ENCODE measurements at places on chromosomes 6 and 20.

GRCh38 chr6:18465410-18466154 lies 78.4 kb downstream of the RNF144B start:
- DNase-seq, result no peak

DNA sequence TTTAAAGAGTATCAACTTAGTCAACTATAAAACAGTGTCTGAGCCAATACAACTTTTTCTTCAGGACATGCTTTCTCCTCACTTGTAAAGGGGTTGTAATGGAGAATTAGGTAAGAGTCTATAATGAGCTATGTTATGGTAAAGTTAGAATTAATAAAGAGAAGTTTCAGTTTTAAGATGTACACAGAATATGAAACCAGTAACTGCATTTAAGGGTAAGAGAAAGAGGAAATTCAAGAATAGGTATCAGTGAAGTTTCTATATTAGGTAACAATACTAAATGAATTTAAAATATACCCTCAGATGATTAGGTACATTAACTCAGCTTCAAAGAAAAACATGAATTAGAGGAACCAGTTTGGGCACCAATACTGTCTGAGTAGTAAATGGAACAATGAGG lies 1444.3 kb upstream of the ADGRB3 start:
- no peak for DNase-seq

DNA sequence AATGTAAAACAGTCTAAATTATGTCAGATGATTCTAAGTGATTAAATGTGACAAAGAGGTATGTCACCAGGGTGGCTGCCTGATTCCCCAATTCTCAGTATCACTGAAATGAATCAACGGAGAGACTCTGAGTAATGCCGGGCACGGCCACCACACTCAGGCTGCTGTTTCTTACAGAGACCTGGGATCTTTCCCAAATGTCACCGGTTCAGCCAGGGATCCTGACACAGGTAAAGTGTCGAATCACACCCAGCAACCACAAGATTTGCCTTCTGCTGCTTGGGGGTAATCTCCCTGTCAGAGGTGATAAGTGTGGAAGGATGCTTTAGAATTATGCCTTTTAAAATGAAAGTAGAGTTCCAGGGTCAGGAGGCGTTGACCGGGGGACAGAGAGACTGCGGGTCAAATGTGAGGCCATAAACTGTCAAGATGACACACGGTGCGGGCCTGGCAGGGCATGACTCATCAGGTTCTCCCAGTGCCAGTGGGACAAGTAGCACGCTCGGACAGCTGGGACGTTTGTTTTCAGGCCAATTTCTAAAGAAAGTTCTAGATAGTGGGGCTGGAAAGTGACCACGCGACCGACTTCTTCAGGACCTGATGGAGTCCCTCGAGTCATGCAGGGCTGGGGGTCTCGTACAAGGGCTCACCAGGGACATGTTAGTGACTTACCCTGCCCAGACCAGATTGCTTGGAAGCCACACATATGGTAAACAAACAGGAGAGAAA lies 48.9 kb downstream of the PRDM1 start:
- DNase-seq, result no peak

DNA sequence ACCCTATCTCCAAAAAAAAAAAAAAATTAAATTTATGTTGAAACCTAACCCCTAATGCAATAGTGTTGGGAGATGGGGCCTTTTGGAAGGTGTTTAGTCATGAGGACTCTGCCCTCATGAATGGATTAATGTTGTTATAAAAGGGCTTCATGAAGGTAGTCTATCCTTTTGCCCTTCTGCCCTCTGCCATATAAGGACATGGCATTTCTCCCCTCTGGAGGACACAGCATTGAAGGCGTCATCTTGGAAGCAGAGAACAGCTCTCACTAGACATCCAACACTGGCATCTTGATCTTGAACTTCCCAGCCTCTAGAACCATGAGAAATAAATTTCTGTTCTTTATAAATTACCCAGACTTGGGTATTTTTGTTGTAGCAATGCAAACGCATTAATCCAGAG lies 35.4 kb downstream of the PDYN start:
- DNase-seq, result no peak

- no peak for DNase-seq
Observed at GRCh38 chr6:126803769-126804168, 314.7 kb upstream of the RSPO3 start.

- no peak for DNase-seq
Observed at GRCh38 chr6:100924534-100925227, 43.6 kb upstream of the ASCC3 start.

- DNase-seq, result no peak
Observed at GRCh38 chr20:41643504-41643938, 25.3 kb upstream of the CHD6 start.

DNA sequence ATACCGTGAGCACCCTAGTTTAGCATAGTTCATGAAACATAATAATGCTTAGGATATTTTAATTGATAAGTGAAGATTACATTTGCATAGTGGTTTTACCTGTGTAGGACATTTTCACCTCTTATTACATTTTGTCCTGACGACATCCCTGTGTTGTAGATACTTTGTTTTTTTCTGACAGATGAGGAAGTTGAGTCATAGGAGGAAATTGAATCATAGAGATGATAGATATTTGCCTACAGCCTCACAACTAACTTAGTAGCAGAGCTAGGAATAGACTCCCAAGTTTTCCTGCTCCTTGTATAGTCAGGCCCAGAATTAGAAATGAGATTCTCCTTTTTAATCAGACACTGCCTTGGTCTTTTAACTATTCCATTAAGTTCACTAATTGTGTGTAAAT lies 100.5 kb upstream of the SUPT3H start:
- DNase-seq, result no peak

DNA sequence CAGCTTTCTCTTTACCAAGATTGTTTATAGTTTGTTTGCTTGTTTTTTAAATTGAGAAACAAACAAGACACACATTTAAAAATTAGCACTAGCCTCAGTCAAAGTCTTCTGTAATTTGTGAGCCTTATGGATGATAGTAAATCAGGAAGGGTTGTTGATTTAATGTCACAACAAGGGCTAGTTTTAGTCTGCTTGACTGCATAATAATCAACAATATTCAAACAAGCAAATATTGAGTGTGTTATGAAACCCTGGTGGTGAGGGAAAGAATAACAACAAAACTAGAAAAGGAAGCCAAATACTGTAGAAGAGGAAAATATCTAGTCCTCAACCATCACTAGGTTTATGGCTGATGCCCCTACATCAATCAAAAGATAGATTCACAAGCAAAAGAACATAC lies 228.6 kb downstream of the TBC1D7 start:
- no peak for DNase-seq

- DNase-seq, result no peak
Observed at GRCh38 chr6:56652231-56652630, 9.5 kb upstream of the DST start.

DNA sequence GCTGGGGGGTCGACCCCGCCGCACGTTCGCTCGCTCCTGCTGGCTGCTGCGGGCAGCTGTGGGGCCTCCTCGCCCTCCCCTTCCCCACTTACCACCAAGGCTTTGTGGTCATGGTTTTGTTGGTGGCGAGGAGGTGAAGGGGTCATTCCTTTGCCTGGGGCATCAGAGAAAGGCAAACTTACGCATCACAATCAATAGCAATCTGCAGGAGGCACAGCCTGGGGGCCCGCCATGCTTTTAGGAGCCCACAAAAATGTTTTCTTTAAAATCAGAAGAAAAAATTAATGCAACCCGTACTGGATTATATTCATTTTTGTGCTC lies 137.0 kb downstream of the IMPG1 start:
- no peak for DNase-seq

- no peak for DNase-seq
Observed at GRCh38 chr20:38426006-38426897, 8.9 kb downstream of the SNHG17 start.

GRCh38 chr20:51481341-51481914 lies 61.1 kb downstream of the NFATC2 start:
- no peak for DNase-seq

GRCh38 chr6:28656715-28657114 lies 131.0 kb downstream of the GPX5 start:
- DNase-seq, result no peak

- DNase-seq, result peak; percentile 48
Observed at GRCh38 chr6:21505574-21505990, 88.0 kb upstream of the SOX4 start.

- no peak for DNase-seq
Observed at GRCh38 chr20:49892260-49892659, 23.1 kb downstream of the SPATA2 start.

- DNase-seq, result no peak
Observed at GRCh38 chr6:140855520-140855919, 1277.2 kb upstream of the GJE1 start.

- DNase-seq, result no peak
Observed at GRCh38 chr20:17605131-17605660, 35.3 kb downstream of the DSTN start.

DNA sequence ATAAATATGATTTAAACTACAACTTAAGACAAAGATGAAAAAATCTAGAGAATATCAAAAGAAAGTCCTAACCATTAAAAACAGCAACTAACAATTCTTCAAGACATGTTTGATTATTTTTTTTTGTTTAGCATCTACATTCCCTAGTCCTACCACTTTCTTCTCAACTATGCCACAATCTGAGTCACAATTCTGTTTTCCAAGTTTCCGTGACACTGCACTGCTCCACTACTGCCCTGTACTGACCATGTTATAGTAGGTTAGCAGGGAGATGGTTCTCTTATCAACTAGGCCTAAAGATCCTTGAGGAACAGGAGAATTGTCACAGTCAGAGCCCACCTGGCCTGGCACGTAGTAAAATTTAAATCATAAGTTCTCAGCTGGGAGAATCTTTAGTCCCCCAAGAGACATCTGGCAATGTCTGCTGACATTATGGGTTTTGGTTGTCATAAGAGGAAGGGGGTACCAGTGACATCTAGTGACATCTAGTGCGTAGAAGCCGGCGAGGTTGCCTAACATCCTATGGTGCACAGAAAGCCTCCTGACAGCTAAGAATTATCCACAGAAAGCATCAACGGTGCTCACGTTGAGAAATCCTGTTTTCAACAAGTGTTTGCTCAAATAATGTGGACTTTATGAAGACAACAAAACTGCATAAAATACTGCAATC lies 100.5 kb downstream of the PDE10A start:
- DNase-seq, result no peak

DNA sequence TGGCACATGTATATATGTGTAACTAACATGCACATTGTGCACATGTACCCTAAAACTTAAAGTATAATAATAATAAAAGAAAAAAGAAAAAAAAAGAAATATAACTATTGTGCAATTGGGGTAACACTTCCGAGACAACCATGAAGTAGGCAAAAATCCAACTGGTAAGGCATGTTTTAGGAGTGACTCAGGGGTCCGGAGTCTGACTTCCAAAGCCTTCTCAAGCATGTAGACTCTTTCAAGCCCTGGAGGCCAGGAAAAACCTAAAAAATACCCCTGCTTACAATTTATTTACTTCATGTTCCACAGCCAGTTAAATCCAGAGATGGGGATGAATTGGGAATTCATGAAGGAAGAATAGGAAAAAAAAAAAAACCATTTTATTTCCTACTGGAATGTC lies 161.3 kb upstream of the PHACTR1 start:
- no peak for DNase-seq

GRCh38 chr6:168136001-168136400 lies 57.0 kb upstream of the FRMD1 start:
- peak; percentile 42 for DNase-seq

DNA sequence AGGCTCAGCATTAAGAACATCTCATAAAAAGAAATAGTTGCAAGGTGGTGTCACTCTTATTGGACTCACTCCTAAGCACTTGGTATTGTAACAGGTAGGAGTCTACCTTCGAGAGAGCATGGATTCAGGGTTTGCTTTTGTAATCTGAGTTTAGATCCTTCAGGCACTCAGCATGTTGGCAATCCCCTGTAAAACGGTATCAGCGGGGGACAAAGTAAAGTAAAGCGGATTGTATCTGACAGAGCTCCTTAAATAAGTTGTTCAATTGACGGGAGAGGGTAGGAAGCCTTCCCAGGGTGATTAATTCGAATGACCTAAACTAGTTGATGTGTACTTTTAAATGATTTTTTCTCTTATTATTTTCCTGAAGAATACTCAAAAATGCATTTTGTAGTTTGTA lies 869.8 kb upstream of the EPHA7 start:
- no peak for DNase-seq

GRCh38 chr6:142462260-142462659 lies 160.5 kb downstream of the ADGRG6 start:
- DNase-seq, result no peak

GRCh38 chr6:135535989-135536414 lies 38.5 kb upstream of the AHI1 start:
- no peak for DNase-seq

GRCh38 chr20:51856432-51856831 lies 54.1 kb upstream of the SALL4 start:
- DNase-seq, result no peak

- DNase-seq, result no peak
Observed at GRCh38 chr6:36428911-36429310, 13.7 kb downstream of the PXT1 start.

- no peak for DNase-seq
Observed at GRCh38 chr6:119163006-119163405, 84.5 kb upstream of the FAM184A start.

DNA sequence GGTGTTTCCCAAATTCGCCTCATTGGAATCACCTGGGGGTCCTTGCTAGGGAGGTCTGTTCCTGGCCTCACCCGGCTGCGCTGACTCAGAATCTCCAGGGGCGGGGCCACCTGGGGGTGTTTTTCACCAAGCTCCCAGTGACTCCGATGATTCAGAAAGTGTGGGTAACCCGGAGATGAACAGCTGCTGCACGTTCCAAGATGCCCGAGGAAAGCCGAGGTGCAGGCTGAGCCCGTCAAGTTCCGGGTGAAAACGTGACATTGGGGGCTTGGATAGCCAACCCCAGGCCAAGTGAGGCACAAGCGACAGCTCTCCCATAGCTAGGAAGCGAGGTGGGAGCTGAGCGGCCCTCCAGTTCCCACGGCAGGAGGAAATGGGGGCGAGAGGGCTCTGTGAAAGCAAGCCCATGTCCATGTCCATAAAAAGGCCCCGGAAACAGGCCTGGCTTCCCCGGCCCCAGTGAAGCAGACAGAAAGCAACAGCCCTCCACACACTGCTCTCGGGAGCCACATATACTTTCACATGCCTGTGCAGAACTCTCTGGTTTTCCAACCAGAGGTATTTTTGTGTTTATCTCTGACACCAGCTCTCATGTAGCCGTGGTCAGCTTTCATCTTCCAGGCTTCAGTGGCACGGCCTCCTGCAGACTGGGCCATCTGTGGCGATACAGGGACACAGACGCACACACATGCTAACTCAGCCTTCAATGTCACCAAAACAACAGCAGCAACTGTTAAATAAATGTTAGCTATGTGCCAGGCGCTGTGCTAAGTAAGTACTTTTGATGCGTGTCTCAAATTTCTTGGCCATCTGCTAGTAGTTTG lies 90.7 kb upstream of the CCDC28A start:
- no peak for DNase-seq

- no peak for DNase-seq
Observed at GRCh38 chr6:126475449-126475848, 135.5 kb downstream of the CENPW start.

All from right atrium auricular region (tissue), 2 donors.